A549 treated with RU486 at 1 μM for 4 hours (cell line): ENCODE measurements at places on chromosomes 1 and 21. TPM values are rescaled to one million over a fixed set of nuclear protein-coding genes. Genes with fewer than 3 reads are reported as not detected.

Gene DDR2
- total RNA-seq, result 0.28 to 0.49 TPM (median 0.35 TPM) in 5 replicates

Gene SLFNL1
- 0.02 TPM in 1 of 5 replicates, not detected in the others for total RNA-seq

Gene DMBX1
- 0.71 to 1.2 TPM (median 1.0 TPM) in 5 replicates for total RNA-seq

Gene LMX1A
- total RNA-seq, result not detected in 5 replicates

Gene NCSTN
- 40.6 to 47.7 TPM (median 43.9 TPM) in 5 replicates for total RNA-seq

Gene OR2T35
- total RNA-seq, result not detected in 5 replicates

Gene C4BPA
- 0.30 to 0.86 TPM (median 0.63 TPM) in 5 replicates for total RNA-seq

Gene REG4
- not detected in 5 replicates for total RNA-seq

Gene LRRC39
- total RNA-seq, result 0.05 to 0.14 TPM in 2 of 5 replicates, not detected in the others

Gene CLCA2
- not detected in 5 replicates for total RNA-seq

Gene HES2
- 2.3 to 4.7 TPM (median 4.2 TPM) in 5 replicates for total RNA-seq

Gene RNF186
- total RNA-seq, result not detected in 5 replicates

Gene GBP5
- total RNA-seq, result not detected in 5 replicates

Gene ESPN
- 0.32 to 0.61 TPM (median 0.48 TPM) in 5 replicates for total RNA-seq

Gene LHX8
- total RNA-seq, result 1.1 to 1.5 TPM (median 1.4 TPM) in 5 replicates

Gene MYOC
- total RNA-seq, result not detected in 5 replicates

Gene HMGCS2
- total RNA-seq, result not detected in 5 replicates

Gene RNU1-4
- 5.0 TPM in 1 of 5 replicates, not detected in the others for total RNA-seq
